ENCODE measurements at places on chromosomes 7 and 10.
A peak's percentile ranks its signal among the peaks of the same experiment; 100 is the strongest.

DNA sequence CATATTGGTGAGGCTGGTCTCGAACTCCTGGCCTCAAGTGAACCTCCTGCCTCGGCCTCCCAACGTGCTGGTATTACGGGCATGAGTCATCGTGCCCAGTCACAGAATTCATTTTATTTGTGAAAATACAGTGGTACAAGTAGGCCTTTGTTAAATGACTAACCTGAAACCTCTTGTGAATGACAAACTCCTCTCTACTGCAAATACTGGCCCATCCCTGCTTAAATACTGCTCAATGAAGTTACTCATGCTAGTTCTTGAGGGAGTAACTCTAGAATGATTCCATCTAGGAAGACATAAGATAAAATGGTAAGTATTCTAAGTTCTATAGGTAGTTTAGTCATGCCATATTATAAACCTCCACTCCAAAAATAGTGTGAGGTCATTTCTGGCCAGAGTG is 80.7 kb downstream of the UBE2H start:
- peak; percentile 53 for DNase-seq

- DNase-seq = no peak
Observed at GRCh38 chr7:67359900-67360299, 363.3 kb downstream of the TYW1 start.

DNA sequence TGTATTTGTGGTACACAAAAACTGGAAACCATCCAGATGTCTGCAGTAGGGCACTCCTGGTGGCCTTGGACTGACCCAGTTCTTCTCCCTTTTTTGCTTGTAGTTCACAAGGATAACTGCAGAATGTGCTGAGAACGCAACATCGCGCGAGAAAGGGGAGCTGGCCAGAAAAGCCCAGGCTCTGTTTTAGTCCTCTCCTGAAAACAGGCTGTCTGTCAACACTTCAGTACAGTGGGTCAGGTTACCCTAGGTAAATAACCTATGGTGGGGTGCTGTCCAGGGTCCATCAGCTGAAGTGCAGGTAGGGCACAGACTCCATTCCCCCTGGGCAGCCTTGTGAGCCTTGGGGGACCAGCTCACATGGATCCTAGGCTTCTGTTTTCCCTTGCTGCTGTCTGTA is 495.8 kb downstream of the MDFIC start:
- DNase-seq = no peak

DNA sequence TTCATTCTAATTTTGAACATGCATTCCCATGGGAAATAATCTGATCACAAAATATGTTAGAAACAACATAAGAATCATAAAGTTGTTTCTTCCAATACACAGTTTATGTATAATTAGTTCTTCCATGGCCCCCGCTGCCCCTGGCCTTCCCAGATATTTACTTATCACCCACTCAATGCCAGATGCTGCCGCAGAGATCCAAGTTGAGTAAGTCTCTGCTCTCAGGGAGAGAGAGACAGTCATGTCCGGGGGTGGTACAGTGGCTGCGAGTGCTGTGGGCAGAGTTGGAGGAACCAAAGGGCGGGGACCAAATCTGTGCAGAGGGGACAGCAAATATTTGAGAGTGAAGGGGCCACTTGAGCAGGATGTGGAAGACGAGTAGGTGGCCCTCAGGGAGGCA is 37.1 kb downstream of the COL26A1 start:
- no peak for DNase-seq

DNA sequence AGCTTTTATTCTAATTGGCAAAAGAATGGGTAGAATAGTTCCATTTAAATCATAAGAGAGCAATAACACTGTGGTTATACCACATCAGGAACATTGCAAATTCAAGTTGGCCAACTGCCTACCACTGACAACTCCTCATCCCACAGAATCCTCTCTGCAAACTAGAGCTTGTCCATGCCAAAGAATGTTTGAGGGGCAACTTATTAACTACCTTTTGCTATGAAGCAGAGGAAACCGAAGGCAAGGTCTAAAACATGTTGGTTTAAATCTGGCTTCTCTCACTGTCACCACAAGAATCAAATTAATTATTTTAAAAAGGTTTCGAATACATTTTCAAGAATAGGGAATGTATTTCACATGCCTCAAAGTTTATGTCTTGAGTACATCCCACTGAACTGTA is 36.0 kb downstream of the RHOBTB1 start:
- no peak for DNase-seq

DNA sequence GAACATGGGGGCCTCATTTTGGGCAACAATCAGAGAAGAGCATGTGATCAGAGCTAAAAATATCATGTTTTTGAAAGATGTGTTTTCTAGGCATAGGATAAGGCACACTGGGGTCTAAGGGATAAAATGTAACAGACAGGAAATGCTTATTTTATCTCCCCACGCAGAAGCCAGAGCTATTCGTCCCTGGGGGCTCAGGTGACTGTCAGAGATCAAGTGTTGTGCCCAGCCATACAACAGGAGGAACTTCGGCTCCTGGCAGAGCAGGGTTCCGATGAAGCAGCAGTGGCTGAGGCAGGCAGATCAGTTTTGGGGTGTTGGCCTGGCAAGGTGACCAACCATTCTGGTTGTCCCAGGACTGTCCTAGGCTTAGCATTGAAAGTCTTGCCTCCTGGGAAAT is 15.2 kb downstream of the NPY start:
- no peak for DNase-seq

GRCh38 chr10:127932521-127933270 is 25.8 kb downstream of the PTPRE start:
- no peak for DNase-seq

- DNase-seq = no peak
Observed at GRCh38 chr10:91409069-91409868, 875 bp upstream of the HECTD2 start.

DNA sequence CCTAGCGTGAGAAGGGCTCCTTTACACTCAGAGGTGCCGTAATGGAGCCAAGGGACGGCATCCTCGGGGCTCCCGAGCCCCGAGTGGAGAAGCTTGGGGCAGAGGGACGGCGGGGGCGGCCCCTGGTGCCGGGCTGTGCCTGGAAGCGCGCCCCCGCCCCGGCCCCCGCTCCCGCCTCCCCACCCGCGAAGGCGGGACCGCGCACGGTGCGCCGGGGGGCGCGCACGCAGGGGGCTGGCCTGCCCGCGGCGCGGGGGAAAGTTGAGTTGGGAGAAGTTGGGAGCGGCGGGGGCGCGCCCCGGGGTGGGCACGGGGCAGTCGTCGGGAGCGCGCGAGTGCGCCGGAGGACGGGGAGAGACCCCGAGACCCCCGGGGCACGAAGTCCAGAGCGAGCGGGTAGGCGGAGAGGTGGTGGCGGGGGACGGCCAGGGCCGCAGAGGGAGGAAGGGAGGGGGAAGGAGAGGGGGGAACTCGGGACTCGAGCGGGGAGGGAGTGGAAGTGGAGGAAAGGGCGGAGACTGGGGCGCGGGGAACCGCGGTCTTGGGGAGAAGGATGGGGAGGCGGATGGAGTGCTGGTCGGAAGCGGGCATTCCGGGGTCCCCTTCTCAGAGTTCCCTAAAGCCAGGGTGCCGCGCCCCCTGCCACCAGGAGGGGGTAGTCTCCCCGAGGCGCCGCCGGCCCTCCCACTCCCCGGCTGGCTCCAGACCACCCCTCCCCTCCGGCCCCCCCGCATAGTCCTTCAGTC is at the start of gene SLC4A2:
SLC4A2 (plus strand) TSS at position 223 of the 746 bp plus-strand sequence. CDS start 2,399 bp downstream, outside the sequence.
- no peak for DNase-seq

DNA sequence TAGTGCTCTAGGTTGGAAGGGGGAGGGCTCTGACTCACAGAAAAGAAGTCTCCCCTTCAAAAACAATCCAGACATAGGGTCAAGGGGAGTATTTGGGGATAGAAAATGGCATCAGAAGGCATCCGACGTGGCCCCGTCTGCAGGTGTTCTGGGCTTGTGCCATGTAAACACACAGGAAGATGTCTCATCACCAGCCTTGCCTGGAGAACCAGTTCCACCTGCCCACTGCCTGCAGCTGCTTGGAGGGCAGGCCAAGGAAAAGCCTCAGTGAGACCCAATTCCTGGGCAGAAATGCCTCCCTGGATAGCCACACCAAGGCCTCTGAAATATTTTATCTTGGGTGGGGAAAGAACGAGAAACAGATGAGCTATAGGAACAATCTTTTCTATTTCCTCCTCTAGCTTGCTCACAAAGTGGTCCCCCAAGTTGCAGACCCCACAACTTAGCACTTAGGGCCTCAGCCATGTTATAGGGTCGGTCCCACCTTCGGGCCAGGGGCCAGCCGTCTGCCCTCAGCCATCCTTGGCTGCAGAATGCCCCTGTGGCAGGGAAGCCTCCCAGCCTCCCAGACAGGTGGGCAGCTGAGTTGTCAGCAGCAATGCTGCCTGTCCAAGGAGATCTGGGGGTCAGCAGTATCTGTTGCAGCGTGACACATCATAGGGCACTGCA is 54.3 kb upstream of the ECHDC3 start:
- no peak for DNase-seq

- no peak for DNase-seq
Observed at GRCh38 chr10:42790835-42791234, 8.2 kb downstream of the BMS1 start.

DNA sequence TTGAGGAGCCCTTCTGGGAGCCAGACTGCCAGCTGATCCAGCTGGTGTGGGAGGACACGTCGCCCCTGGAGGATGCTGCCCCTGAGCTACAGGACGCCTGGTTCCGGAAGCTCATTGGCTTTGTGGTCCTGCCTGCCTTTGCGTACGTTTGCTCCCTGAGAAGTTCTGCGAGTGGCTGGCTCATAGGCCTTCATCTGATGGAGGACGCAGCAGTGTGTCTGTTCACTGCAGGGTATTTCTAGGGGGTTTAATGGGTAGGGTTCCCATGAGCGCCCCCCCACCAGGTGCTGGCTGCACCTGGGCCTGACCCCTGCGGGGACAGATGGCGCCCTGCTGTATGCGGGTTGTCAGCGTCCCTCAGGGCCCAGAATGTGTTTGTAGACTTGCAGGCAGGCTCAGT is 5.0 kb downstream of the PAOX start:
- no peak for DNase-seq

DNA sequence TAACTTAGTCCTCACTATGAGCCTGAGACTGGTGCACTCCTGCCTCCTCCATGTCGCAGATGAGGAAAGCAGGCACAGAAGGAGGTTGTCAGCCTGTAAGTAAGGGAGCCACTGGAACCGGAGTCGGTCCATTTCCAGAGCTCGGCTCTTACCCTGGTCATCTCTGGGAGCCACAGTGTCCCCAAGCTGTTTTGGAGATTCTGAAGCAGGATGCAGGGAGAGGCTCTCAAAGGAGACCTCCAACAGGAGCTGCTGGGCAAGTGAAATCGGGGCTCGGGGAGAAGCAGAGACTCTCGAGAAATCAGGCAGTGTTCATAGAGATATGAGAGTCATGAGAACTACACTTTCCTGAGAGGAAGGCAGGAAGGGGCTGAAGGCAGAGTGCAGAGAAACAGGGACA is 39.0 kb downstream of the VSTM4 start:
- no peak for DNase-seq

- no peak for DNase-seq
Observed at GRCh38 chr7:151134743-151135524, 32.6 kb downstream of the GBX1 start.

GRCh38 chr7:55185321-55185802 is 166.5 kb downstream of the EGFR start:
- no peak for DNase-seq

DNA sequence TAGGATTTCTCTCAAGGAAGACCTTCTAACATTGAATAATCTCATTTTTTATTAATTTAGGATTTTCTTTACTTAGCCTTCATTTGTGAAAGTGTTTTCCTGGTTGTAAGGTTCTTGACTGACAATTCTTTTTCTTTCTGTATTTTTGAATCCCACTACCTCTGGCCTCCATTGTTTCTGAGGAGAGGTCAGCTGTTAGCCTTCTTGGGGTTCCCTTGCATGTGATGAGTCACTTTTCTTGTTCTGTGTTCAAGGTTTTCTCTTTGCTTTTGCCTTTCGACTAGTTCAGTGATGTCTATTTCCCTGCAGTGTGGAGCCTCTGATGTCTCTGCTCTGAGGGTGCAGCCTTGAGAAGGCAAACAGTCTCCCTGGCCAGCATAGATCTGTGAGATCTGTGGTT is 304.1 kb upstream of the ZNF32 start:
- DNase-seq = no peak

- DNase-seq = no peak
Observed at GRCh38 chr7:135971366-135971725, 5.8 kb downstream of the MTPN start.

GRCh38 chr10:126373147-126373546 is 15.1 kb downstream of the ADAM12 start:
- DNase-seq = no peak

All from COLO829 (cell line).